ENCODE measurements at places on chromosomes 11 and 22. TPM values are rescaled to one million over a fixed set of nuclear protein-coding genes. Genes with fewer than 3 reads are reported as not detected.
A peak's percentile ranks its signal among the peaks of the same experiment; 100 is the strongest.

The HTR3A gene
- total RNA-seq = not detected

DNA sequence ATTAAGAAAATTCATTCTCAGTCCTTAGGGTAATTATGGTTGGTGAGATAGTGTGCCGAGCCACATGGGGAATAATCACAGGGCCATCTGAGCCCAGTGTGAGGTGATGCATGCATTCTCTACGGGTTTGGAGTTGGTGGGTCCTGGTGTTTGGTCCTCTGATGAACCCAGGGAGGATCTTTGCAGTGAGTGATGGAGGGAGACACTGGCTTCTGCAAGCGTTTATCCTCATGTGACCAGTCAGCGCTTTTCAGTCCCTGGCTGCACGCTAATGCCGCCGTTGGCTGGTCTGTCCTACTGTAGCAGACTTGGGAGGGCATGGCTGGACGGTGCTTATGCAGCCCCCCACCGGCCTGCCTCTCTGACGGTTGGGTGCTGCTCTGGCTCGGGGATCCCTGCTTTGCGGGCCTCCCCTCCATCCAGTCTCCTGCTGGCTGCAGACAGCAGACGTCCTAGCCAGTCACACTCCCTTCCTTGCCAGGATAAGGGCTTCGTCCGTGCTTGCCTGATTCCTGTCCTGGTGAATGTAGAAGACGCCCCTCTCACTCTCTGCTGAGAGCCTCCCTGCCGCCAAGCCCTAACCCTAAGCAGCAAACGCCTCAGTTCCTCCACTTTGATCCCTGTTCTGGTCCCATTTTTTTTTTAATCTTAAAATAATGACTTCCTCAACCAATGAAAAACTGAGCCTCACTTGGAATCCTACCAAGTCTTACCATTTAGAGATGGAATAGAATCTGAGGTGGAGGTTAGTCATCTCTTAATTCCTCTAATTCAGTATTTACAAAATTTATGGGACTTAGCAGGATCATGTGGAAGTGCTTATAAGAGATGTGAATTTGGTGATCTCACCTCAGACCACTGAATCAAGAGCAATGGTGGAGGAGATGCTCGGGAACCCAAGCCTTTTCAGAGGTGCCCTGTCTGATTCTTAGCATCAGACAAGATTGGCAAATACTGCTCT, 143.7 kb upstream of the SORL1-AS1 start:
- DNase-seq = no peak

The IGF2 gene
- 0.15 TPM for total RNA-seq

The MAPK8IP2 gene
- 0.06 TPM for total RNA-seq

The OR52E1 gene
- not detected for total RNA-seq

The POU2AF1 gene
- not detected for total RNA-seq

The TCN1 gene
- not detected for total RNA-seq

- DNase-seq = no peak
Measured at GRCh38 chr11:17859552-17859951, 125.0 kb downstream of the KCNC1 start.

- peak; percentile 62 for DNase-seq
Measured at GRCh38 chr11:73393479-73394415, 17.5 kb downstream of the RELT start.

DNA sequence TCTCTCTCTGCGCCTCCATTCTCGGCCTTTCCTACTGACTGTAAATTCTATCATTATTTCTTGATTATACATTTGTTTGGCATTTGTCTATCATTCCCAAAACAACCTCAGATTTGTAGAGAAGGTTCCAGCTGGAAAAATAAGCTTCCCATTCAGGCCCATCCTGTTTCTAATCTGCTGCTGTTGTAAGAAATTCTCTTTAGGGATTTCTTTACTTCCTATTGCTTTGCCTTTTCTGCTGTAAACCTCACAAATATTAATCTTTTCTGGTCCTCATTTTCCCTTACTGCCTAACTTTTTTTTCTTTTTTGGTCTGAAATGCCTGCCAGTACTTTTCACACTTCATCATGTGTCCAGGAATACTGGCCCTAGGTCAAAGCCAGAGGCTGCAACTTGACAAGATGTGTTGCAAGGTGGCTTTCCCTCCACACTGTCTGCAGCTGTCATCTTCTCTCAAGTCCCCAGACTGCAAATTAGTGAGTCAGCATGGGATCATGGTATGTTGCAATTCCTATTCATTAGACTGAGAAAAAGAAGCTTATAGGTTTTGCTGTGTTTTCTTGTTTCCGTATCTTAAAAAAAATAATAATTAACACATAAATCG, 858.7 kb upstream of the CHORDC1 start:
- DNase-seq = no peak

DNA sequence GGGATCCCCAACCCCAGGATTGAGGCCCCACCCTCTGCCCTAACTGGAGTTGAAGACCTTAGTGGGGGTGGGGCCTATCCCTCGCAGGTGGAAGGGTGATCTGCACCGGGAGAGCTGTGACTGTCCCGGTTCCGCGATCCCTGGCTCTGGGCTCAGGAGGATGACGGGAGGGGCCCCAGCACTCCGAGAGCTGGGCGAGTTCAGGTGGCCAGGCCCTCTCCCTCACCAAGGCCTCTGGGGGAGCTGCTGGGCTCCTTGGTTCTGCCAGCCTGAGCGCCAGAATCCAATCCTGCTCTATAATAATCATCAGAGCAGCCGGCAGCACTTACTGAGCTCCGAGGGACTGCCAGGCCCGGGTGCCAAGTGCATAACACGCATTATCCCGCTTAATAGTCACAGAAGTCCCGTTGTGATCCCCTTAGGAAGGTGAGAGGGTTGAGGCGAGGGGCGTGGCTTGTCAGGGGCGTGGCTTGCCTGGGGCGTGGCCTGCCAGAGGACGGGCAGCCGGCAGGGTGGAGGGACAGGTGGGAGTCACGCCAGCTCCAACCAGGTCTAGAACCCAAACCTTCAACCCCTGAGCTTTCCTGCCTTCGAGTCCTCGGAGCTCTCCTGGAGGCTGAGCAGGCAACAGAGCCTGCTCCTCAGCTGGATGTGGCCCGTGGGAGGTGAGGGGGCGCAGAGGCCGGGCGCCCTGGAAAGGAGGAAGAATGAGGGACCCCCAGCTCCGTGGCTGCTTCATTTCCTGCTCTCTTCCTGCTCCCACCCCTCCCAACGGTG, 7.3 kb upstream of the SYT7 start:
- peak; percentile 9 for DNase-seq

GRCh38 chr11:124941703-124942102, 5.9 kb upstream of the HEPACAM start:
- no peak for DNase-seq

The NF2 gene
- 27.4 TPM for total RNA-seq

DNA sequence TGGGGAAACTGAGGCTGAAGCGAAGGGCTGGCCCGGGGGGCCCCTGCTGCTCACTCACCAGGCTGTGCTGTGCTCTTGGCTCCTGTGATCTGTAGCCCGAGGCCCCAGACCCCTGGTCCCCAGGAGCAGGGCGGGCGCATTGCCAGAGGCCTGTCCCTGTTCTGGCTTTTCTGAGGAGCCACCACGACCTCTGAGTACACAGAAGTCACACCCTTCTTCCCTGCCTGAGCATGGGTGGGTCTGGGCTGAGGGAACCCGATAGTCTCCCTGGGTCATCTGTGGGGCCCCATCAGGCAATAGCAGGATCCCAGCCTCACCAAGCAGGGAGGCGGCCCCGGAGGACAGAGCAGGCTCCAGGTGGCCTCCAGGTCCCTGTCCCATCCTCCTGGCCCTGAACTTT, 5.1 kb downstream of the CASTOR1 start:
- no peak for DNase-seq

The OR52E8 gene
- total RNA-seq = not detected

The KRTAP5-8 gene
- not detected for total RNA-seq

DNA sequence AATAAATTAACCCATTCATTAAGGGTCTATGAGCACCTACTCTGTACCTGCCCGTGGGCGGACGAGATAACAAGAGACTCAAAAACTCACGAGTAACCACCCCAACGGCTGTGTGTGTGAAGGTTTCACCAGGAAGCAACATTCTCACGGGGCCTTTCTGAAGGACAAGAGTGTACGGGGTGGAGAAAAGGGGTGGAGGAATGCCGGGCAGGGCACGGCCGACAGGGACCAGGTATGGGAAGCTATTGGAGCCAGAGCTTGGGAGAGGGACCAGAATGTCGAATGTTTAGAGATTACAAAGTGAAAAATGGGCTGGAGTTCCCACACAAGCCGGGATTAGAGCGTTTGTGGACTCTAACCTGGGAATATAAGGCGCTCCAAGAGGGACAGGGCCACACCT, 1.6 kb downstream of the KMT5B start:
- no peak for DNase-seq

GRCh38 chr11:16841481-16841880, 103.0 kb downstream of the C11orf58 start:
- DNase-seq = no peak

The OPCML gene
- 0.10 TPM for total RNA-seq

DNA sequence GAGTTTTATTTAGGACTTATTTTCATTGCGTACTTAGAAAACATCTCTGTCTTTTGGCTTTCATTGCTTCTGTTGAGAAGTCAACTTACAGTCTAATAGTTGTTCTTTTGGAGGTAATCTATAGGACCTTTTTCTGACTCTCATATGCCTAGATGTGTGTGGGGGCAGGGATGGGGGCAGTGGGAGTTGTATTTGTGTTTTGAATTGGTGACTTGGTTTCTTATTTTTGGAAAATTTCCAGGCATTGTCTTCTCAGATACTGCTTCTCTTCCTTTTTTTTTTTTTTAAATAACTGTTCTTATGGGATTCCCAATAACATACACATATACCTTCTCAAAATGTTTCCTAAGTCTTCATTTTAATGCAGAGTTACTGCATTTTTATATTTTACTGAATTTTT, 58.0 kb downstream of the FAR1 start:
- no peak for DNase-seq

GRCh38 chr11:125170001-125170509, 5.5 kb downstream of the PKNOX2 start:
- no peak for DNase-seq
